ENCODE measurements at places on chromosomes 11 and 22. TPM values are rescaled to one million over a fixed set of nuclear protein-coding genes. Genes with fewer than 3 reads are reported as not detected.

- peak; percentile 85 for DNase-seq
Observed at GRCh38 chr22:46462726-46463371, 74.6 kb downstream of the CELSR1 start.

- DNase-seq = no peak
Observed at GRCh38 chr11:67290801-67291200, 1.7 kb downstream of the ANKRD13D start.

The KIRREL3 gene
- 29.9 TPM for total RNA-seq

The GPHA2 gene
- not detected for total RNA-seq

Measured in HFFc6 (cell line).